ENCODE measurements at places on chromosomes 13 and 19. TPM values are rescaled to one million over a fixed set of nuclear protein-coding genes. Genes with fewer than 3 reads are reported as not detected.
A peak's percentile ranks its signal among the peaks of the same experiment; 100 is the strongest.

Gene NXNL1
- total RNA-seq: not detected

Gene OR7A5
- total RNA-seq: not detected

Gene PBX4
- 45.8 TPM for total RNA-seq

Gene EXOC3L2
- not detected for total RNA-seq

Gene LHB
- total RNA-seq: not detected

Gene NLRP4
- total RNA-seq: not detected

Gene PSG3
- not detected for total RNA-seq

Gene ERICH4
- not detected for total RNA-seq

Gene CFAP97D2
- total RNA-seq: 0.27 TPM

Gene TMEM145
- total RNA-seq: not detected

Gene SEMA6B
- total RNA-seq: 2.3 TPM

Gene ZNF888
- 2.1 TPM for total RNA-seq

- DNase-seq: no peak
Measured at GRCh38 chr13:59568306-59568705, 595.4 kb downstream of the DIAPH3 start.

GRCh38 chr13:26037302-26037701 lies 14.5 kb downstream of the SHISA2 start:
- DNase-seq: no peak

- DNase-seq: no peak
Measured at GRCh38 chr19:2732157-2732725, 7.6 kb downstream of the SLC39A3 start.

- no peak for DNase-seq
Measured at GRCh38 chr13:76474356-76474755, 411.8 kb downstream of the KCTD12 start.

- DNase-seq: no peak
Measured at GRCh38 chr13:23983671-23984070, 86.4 kb upstream of the C1QTNF9B start.

GRCh38 chr13:35566340-35566739 lies 89.9 kb upstream of the MAB21L1 start:
- DNase-seq: no peak

- DNase-seq: no peak
Measured at GRCh38 chr19:32824916-32825608, 44.5 kb downstream of the SLC7A9 start.

GRCh38 chr19:36417752-36418286 lies 625 bp downstream of the ZFP82 start:
- DNase-seq: no peak

- no peak for DNase-seq
Measured at GRCh38 chr19:35760711-35761349, 2.9 kb downstream of the PROSER3 start.

GRCh38 chr13:35530147-35530546 lies 53.7 kb upstream of the MAB21L1 start:
- no peak for DNase-seq

DNA sequence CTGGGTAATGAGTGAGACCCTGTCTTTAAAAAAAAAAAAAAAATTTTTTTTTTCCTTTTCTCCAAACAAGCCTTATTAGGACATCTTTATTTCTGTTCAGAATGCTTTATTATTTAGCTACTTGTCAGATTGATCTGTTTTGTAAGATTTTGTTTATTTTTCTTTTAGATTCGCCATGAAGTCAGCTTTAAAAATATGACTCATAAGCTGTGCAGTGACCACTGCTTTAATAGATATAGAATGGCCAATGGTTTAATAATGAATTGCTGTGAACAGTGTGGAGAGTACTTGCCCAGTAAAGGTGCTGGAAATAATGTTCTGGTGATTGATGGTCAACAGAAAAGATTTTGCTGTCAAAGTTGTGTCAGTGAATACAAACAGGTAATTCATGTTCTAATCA lies 47.7 kb downstream of the ZMYM2 start:
- DNase-seq: no peak

DNA sequence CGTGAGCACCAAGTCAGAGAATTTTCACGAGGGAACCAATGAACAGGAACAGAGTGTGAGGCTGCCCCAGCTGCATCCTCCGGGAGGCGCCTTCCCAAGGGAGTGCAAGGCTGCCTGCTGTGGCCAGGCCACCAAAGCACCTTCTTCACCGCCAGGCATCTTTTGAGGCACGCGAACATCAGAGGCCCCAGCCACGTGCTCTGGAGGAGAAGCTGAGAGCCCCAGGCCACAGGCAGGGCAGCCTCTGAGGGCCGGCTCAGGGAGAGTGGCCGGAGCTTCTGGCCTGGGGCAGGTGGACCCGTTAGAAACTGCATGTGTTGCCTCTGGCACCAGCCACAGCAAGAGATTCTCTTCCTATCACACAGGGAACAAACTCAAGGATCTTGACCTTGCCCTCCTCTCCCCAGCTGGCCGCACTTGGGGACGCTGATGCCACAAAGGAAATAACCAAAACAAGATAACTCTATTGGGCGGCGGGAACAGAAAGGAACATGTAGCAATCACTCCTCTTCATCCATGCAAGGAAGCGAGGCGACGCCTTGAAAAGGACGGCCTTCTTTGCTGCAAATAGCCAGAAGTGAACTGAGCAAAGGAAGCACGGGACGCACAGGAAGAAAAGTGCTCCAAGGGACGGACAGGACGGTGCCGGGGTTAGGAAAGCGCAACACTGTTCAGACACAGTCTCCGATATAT lies 19.9 kb downstream of the GAS6 start:
- no peak for DNase-seq

- no peak for DNase-seq
Measured at GRCh38 chr19:13959141-13959961, 7.0 kb downstream of the DCAF15 start.

- no peak for DNase-seq
Measured at GRCh38 chr13:60260440-60260839, 96.7 kb upstream of the DIAPH3 start.

DNA sequence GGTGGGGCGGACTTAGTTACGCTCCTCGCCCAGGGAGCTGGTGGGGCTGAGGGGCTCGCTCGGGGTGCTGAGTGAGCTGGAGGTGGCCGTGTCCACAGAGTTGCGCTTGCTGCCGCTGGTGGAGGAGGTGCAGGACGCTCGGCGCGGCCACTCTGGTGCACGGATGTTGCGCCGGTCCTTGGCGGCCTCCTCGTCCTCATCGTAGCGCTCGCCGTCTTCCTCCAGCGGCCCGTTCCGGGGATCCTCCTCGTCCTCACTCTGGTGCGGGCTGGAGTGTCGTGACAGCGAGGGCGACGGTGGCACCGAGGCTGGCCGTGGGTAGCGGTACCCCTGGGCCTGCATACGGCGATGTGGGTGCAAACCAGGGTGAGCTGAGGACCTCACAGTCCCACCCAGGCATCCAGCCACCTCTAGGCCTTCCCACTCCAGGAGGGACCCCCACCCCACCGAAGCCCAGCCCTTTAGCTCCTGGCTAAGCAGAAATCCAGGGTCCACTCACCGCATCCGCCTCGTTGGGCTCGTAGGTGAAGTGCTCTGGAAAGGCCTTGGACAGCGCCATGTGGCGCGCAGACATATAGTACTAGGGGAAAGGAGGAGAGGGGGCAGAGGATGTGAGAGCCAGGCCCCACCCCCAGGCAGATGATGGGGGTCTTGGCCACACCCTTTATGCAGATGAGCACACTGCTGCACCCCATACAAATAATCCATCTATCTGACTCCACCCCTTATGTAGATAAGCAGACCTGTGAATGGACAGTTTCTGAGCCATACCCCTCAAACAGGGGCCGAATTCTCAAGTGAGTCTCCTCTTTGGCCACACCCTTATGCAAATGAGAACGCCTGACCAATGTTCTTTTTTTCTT lies 4.4 kb downstream of the FTL start:
- no peak for DNase-seq

- no peak for DNase-seq
Measured at GRCh38 chr19:10018263-10018662, 5.0 kb downstream of the RDH8 start.

DNA sequence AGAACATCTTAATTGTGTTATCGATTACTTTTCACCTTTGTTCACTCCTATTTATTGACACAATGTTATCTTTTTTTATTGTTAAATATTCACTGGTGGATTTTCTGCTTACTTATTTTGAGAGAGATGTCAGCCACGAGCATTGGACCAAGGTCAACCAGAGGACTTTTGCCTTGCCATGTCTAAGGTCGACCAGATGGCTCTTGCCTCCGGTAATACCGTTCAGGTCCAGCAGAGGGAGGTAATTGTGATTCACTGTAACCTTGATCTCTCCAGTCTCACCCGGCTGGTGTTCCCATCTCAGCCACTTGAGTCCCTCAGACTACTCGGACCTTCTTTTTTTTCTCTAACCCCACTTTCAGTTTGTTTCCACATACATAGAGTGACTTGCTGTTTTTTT lies 1438.1 kb downstream of the UQCRFS1 start:
- no peak for DNase-seq

DNA sequence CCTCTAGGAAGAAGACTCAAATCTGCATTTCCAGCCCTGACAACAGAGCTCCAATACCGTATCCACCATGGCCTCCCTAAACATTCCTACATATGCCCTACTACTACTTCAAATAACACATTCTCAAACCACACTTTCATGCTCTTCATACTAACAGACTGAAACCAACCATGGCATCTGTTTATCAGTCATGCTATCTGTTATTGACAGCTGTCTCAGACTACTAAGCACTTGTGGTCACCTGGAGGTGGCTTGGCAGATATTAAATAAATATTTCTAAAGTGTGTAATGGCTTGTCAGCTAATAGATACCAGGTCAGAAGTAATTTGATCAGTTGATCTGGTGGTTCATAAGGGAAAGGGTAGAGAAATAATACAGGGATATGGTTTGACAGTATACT lies 489.1 kb downstream of the DIAPH3 start:
- no peak for DNase-seq

GRCh38 chr13:22449251-22449650 lies 731.5 kb upstream of the SGCG start:
- no peak for DNase-seq

DNA sequence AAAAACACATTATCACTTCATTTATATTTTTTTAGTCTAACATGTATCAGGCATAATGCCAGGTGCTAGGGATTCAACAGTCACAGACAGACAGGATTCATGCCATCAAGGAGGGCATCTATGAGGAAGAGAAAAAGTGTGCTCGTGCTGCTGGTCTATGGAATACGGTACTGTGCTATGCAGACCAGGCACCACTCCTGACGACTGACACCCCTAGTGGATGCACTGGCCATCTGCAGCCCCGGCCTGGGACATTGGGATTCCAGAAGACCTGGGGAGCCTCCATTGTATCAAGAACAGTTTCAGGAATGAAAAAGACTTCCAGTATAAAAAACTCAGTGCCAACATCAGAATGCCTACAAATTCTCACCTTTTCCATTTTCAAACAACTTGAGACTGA lies 94.0 kb downstream of the KLF12 start:
- DNase-seq: no peak

GRCh38 chr13:112132619-112133018 lies 65.7 kb downstream of the SOX1 start:
- DNase-seq: no peak

DNA sequence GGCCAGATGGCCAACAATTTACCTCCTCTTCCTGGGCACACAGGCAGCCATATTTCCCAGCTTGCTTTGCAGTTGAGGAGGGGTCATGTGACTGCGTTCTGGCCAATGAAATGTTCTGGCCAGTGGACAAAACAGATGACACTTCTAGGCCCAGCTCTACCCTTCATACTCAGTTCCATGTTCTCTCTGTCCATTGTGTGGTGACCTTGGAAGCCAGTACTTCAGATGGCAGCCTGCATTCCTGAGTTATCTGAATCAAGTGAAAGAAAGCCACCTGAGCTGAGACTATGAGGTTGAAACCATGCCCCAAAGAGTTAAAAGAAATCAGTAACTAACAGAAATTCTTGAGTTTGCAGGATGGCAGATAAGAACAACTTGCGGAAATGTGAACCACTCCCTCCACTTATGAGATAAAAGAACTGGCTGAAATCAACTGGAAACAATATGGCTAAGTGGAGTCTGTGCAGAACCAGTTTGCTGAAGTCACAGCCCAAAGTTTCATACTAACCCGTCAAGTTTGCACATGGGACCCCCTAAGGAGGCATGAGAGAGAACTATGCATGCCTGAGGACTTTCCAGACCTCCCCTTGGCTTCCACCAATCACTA lies 8.1 kb downstream of the FAM187B start:
- DNase-seq: no peak

DNA sequence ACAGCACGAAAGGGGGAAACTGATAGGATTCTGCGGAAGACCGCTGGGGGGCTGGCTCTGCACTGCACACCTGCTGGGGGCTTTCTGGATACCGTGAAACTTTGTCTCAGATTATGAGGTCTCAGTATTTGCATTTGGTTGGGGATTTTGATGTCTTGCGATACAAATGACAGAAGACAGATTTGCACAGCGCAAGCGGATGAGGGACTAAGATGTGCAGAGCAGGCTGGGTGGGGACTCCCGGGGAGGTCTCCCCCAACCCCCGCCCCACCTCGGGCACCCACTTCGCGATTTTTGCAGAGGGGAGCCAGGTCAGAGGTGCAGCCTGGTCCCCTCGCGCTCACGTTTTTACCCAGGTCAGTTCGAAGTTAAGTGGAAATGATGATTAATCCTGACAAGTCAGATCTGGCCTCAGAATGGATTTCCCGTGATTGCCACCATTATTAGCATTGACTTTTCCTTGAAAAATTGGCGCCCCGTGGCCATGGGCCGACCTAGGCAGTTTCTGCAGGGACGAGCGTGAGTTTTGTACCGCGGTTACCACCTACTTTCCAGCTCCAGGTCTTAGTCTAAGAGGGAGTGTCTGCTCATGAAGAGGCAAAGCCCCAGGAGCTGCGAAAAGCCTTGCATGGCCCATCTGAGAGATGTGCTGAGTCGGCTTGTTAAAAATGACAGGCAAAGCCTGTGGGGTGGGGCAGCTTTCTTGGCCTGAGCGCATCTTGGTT lies 1.3 kb upstream of the GJB2 start:
- peak; percentile 33 for DNase-seq

- DNase-seq: peak; percentile 83
Measured at GRCh38 chr19:45882652-45883585, 3.0 kb downstream of the IRF2BP1 start.

DNA sequence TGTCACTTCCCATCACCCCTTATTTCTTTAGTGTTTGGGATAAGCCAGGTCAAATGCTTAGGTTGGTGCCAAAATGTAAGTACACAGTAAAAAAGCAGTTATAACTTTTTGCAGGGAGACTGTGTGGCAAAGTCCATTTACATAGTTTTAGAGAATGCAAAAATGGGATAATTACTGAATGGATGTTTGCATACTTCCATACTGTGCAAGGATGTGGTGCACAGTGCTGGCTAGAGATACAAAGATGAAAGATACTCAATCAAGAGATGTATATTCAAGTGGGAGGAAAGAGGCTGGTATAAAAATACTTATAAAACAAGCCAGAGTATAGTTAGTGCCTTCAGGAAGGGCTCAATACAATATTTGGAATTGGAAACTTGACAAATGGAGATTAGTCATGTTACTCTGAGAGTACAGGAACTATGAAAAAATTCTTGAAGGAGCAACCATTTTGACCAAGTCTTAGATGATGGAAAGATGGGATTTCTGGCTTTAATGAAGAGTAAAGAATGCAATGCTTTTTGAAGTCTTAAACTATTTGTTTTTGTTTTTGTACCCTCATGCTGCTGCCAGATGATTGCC lies 8.0 kb downstream of the PDS5B start:
- DNase-seq: no peak

All from naive thymus-derived CD4-positive, alpha-beta T cell (primary cell).